ENCODE measurements at places on chromosomes 5 and 9. TPM values are rescaled to one million over a fixed set of nuclear protein-coding genes. Genes with fewer than 3 reads are reported as not detected.

DNA sequence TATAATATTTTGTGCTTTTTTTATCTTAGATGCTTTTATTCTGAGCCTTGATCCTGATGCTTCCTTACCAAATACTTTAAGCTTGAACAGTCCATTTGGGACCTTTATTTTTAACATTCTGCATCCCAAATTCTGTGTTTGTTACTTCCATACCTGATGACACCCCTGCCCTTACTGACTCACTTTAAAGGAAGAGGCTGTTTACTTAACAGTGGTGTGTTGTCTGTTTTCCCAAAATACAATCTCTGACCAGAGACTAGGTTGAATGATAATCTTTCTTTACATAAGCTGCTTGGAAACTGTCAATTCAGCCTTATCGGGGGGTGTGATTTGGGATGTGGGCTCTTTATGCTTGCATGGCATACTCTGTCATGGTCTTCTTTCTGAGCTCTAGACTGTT, 71.1 kb downstream of the SNX24 start:
- H3K4me1 ChIP-seq: peaks cover 26% of the 10 kb centered on the region
- no peaks in the 10 kb centered on the region for H3K27me3 ChIP-seq
- H3K36me3 ChIP-seq: peaks cover 9% of the 10 kb centered on the region
- DNase-seq: no peak
- peak overlapping the region; percentile 94 for H3K27ac ChIP-seq

DNA sequence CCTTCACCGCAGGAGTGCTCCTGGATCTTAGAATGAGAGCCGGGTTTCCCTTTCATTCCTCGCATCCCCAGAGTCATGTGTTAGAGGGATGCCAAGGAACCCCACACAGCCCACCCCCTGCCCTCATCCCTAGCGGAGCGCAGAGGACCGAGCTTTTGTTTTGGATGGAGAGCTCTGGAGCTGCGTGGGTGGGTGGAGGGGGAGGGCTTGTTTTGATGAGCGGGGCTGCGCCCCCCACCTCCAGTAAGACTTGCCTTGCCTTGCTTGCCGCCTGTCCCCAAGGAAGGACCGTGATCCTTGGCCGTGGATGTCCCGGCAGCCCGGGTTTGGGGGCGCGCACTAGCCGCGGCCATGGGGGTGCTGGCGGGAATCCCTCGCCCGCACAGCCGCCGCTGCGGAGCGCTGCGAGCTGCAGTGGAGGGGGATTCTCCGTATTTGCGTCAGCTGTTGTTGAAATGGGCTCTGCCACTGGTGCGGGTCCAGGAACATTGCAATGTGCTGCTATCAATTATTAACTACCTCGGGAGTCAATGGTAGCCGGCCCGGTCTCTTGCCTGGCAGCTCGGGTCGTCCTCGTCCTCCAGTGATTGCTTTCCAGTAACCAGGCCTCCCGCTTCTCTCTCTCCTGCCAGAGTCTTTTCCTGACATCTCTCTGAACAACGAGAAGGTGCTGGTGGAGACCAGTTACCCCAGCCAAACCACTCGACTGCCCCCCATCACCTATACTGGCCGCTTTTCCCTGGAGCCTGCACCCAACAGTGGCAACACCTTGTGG, 1.0 kb downstream of the EGR1 start:
- H3K27me3 ChIP-seq: peaks cover 16% of the 10 kb centered on the region
- DNase-seq: peak; percentile 33
- H3K27ac ChIP-seq: peak overlapping the region; percentile 93
- peaks cover 13% of the 10 kb centered on the region for H3K36me3 ChIP-seq

ZNF618 gene
- 75.3 TPM for total RNA-seq

- H3K36me3 ChIP-seq: peaks cover 25% of the 10 kb centered on the region
- H3K4me3 ChIP-seq: no peak overlapping the region
Measured at GRCh38 chr5:10969684-10970180, 208.7 kb upstream of the DAP start.

GRCh38 chr5:90852531-90852930, 293.9 kb downstream of the ADGRV1 start:
- H3K4me3 ChIP-seq: no peak overlapping the region
- no peaks in the 10 kb centered on the region for H3K4me1 ChIP-seq
- H3K27ac ChIP-seq: no peak overlapping the region
- no peak for DNase-seq

DNA sequence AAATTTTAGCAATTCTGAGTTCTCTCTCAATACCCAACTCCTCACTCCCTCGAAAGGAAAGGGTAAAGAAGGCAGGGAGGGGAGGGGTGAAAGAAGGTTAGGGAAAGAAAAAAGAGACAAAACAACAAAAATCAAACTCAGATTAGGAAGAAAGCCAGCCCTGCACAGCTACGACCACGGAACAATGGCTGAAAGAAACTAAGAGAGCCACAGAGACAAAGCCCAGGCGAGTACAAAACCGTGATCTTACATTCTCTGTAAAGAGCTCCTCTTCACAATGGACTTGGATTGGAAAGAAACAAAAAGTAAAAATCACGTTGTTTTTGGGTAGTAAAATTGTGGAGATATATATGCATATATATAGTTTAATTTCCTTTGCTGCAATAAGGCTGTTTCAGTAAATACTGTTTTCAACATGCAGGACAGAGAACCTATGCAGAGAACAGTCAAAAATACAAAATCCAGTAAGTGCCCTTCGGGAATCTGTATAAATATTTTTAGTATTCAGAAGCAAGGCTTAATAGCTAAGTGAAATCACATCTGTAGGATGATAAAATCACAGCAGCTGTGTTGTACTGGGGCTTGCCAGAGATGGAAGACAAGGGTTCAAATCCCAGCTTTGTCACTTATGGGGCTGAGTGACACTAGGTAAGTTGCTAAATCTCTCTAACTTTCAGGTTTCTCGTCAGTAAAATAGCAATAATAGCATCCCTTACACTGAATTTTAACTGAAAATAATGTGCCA, 16.9 kb downstream of the PSMB7 start:
- no peak overlapping the region for H3K4me3 ChIP-seq
- H3K4me1 ChIP-seq: peaks cover 2% of the 10 kb centered on the region
- no peak for DNase-seq
- peaks cover 15% of the 10 kb centered on the region for H3K36me3 ChIP-seq
- H3K27me3 ChIP-seq: no peaks in the 10 kb centered on the region

DNA sequence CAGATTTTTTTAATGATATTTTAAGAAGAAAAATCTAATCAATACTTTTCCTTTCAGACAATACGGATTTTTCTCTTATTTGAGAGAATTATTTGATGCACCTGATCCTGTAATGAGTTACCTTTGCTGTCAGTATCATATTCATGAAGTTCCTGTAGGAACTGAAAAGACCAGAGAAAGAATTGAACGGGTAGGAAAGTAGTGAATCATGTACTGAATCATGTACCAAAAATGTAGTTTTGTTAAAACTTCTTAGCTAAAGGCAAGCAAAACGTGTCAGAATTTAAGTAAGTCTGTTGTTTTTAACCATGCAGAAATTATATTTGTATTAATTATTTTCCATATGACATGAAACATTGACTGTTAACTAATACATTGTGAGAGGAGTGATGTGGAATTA, 56.6 kb downstream of the SMC5 start:
- H3K27ac ChIP-seq: no peak overlapping the region
- H3K27me3 ChIP-seq: no peaks in the 10 kb centered on the region

IL17B gene
- not detected for total RNA-seq

- H3K4me1 ChIP-seq: no peaks in the 10 kb centered on the region
- no peaks in the 10 kb centered on the region for H3K36me3 ChIP-seq
- no peak overlapping the region for H3K4me3 ChIP-seq
Measured at GRCh38 chr5:2511706-2512105, 239.8 kb downstream of the IRX2 start.

- no peak overlapping the region for H3K27ac ChIP-seq
- H3K4me1 ChIP-seq: peaks cover 13% of the 10 kb centered on the region
- no peak overlapping the region for H3K4me3 ChIP-seq
- peaks cover 43% of the 10 kb centered on the region for H3K27me3 ChIP-seq
Measured at GRCh38 chr9:98280162-98280561, 24.7 kb upstream of the TBC1D2 start.

DNA sequence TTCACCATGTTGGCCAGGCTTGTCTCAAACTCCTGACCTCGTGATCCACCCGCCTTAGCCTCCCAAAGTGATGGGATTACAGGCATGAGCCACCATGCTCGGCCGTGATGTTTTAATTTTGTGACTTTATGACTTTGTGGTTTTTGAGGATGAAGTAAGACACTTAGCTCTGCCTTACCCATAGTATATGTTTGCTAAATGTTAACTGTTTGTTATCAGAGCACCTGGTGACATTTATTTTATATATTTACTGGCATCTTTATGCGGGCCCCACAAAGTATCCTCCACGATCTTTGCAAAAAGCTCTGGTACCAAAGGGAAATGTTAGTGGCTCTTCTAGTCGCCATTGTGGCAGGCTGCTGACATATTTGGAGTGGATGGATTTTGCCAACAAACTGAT, 6.7 kb downstream of the SLC23A1 start:
- H3K4me3 ChIP-seq: no peak overlapping the region
- H3K27me3 ChIP-seq: no peaks in the 10 kb centered on the region
- H3K4me1 ChIP-seq: no peaks in the 10 kb centered on the region
